ENCODE measurements at places on chromosomes 16 and 17.

GRCh38 chr16:84483882-84484565 is 20.4 kb downstream of the MEAK7 start:
- DNase-seq = no peak

DNA sequence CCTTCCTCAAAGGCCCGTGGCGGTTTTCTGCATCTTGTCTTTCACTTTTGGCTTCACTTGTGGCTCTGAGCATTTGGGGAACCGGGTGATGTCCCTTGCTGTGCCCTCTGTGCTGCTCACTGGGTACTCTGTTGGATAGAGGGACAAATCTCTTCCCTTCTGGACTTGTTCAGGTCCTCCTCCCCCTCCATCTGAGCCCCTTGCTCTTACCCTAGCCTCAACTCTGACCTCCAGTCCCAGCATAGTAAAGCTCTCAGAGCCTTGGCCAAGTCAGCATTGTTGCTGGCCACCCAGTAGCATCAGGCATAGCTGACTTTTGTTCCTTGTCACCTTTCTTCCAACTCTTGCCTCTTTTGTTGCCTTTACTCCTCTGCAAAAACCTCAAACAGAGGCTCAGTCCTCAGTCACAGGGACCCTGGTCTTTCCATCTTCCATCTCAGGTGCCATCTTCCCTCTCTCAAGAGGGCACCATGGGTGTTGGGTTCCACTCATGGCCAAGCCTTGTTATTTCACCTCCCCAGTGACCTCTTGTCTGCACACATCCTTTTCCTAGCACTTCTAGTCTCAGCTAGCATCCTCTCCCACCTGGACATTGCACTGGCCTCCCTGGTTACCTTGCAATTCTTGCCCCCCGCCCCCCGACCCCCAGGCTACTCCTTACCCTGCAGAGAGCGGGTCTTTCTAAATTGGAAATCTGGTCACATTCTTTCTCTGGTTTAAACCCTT is 393 bp upstream of the PSMB10 start:
- DNase-seq = no peak

DNA sequence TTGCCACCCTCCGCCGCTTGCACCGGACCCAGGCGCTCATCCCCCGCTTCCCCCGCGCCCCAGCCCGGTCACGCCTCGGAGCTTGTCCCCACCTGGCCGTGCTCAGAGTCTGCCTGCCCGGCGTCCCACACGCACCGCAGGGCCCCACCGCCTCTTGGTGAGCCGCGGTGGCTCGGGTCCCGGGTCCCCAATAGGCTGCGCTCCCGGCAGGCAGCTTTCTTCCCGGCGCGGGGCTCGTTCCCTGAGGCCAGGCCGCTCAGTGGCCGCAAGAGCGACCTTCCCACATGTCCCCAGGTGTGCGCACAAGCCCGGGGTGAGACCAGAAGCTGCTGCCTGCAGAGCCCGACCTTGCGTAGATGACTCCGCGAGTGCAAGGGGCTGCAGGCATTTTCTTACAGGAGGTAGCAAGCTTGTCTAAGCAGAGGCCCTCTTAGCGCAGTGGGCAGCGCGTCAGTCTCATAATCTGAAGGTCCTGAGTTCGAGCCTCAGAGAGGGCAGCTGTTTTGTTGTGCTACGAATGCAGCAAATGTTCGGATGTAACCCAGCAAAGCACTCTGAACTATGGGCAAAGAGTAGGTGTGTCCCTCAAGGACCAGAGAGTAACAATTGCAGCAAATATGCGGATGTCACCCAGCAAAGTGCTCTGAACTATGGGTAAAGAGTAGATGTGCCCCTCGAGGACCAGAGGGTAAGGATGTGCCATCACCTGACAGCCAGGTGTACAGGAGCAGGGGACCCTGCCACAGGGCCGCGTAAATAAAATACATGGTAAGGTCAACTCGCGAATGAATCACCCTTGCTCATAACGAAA is 15.6 kb downstream of the TLE7 start:
- no peak for DNase-seq

DNA sequence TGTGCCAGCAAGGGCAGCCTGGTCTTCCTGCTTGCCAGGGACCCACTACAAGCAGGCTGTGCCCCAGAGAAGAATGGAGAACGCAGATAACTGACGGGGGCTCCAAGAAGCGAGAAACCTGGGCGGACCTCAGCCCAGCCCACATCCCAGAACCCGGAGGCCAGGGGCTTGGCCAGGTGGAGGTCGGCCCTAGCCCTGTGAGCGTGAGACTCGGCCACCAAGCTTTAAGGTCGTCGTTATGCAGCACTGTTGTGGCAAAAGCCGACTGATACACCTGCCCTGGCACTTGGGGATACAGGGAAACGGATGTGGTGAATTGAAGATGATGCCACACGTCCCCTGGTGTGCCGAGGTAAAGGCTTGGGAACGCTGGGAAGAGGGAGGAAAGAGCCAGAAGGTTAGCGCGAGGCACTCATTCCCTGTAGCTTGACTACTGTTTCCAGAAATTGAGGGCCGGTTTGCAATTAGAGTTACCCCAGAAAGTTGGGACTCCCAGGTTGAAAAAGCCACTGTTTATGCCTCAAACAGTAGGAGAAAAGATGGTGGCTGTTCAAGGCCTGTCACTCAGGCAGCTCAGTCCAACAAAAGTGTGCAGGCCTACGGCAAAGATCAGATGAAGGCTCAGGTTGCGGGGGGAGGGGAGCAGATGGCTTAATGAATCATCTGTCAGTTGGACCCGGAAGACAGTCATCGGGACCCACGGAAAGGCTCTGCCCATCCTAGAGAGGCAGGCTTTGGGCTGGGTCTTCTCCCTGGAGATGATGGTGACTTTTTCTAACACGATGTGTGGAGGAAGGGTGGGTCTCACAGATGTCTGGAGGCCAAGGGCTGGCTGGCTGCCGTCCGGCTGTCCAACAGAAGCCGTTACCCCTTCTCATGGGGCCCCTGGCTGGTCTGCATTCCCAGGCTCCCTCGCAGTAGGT is 45.6 kb upstream of the BAHCC1 start:
- DNase-seq = no peak

GRCh38 chr16:67910158-67910557 is 17.1 kb downstream of the PSKH1 start:
- no peak for DNase-seq

- DNase-seq = no peak
Measured at GRCh38 chr17:40538936-40539705, 26.2 kb downstream of the CCR7 start.

GRCh38 chr16:17578981-17579874 is 108.5 kb upstream of the XYLT1 start:
- DNase-seq = peak; percentile 36

DNA sequence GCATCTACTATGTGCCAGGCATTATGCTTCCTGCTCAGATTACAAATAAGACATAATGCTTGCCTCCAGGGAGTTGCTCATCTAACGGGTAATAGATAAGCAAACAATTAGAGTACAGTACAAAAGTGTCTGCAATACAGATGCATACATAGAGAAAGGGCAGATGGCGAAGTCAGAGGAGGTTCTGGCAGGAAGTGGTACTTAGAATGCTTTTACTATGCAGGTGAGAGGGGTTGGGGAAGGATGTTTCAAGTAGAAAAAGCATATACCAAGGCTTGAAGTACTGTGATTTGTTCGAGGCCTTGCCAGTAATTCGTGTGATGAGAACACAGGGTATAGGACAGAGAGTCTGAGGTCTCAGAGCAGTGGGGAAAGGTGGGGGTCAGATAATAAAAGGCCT is 349.8 kb downstream of the UTP18 start:
- no peak for DNase-seq

DNA sequence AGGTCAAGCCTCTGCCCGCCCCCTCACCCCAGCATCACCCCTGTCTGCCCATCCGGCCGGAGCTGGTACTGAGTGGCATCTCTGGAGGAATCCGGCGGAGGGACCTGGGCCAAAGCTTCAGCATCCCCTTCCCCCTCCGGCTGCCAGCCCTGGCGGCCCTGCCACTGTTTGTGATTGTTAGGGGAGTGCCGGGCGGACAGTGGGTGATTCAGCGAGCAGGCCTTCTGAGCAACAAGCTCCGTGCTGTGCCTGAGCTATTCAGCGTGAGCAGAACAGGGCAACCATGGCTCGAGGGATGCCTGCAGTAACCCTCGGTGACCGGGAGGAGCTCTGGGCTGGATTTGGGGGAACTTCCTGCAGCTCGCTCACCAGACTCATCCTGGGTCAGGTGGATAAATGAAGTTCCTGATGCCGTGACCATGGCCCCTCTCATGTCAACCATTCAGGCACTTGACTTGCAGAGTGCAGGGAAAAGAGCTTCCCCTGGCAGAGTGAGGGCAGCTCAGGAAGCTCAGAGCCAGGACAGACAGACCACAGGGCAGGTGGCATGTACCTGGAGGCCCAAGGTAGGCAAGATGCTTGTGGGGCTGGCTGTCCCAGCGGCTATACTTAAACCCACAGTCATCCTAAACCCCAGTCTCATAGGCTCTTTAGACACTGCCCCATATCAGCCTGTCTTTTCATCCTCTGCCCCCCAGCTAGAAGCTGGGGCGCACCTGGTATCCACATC is 24.3 kb upstream of the MLKL start:
- DNase-seq = no peak

- no peak for DNase-seq
Measured at GRCh38 chr17:29143894-29144293, 36.3 kb downstream of the MYO18A start.

- no peak for DNase-seq
Measured at GRCh38 chr16:72224260-72224768, 52.4 kb upstream of the PMFBP1 start.

DNA sequence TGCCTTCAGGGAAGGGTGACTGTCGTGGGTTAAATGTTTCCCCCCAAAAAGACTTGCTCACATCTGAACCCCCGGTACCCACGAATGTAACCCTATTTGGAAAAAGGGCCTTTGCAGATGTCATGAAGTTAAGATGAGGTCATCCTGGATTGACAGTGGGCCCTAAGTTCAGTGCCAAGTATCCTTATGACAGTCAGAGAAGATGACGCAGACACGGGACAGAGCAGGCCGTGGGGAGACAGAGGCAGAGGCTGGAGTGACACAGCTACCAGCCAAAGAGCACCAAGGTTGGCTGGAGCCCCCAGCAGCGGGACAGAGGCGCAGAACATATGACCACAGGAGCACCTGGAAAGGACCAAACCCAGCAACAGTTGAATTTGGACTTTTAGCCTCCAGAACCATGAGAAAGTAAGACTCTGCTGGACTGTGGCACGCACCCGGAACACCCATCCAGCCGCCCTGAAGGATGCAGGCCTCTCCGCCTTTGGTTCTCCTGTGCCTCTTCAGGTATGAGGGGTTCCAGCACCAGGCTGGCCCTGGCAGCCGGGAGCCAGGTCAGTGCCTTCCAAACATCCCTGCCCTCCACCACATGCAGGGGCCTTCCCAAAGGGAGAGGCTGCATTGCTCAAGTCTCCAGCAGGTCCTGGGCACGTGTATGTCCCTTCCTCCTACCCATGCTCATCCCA is 104.0 kb downstream of the FOXL1 start:
- no peak for DNase-seq

DNA sequence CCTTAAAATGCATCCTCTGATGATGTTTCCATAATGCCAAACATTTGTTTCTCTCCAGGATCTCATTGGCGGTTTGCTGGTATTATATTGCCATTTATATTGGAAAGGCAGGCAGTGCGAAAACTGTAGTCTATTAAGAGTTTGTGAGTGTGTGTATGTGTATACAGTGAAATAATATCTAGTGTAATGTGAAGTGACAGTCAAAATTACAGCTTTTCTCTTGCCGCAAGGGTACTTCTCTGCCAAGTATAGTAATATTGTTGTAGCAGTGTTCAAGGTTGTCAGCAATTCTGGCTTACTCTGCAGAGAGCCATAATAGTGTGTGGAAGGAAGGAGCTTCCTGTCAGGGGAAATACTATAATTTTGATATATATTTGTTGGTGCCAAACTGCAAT is 178.6 kb downstream of the WWOX start:
- DNase-seq = no peak

GRCh38 chr17:31700973-31701372 is 158.1 kb downstream of the COPRS start:
- DNase-seq = no peak

DNA sequence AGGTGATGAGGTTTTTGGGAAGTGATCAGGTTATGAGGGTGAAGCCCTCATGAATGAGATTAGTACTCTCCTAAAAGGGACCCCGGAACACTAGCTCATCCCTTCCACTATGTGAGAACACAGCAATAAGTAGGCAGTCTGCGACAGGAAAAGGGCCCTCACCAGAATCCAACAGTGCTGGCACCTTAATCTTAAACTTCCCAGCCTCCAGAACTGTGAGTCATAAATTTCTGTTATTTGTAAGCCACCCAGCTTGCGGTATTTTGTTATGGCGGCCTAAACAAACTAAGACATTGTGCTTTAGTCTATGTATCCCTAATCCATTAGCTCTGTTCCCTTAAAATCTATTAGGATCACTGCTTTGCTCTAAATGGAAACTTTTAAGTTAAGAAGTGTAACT is 8.5 kb downstream of the SLFN12 start:
- no peak for DNase-seq

- DNase-seq = no peak
Measured at GRCh38 chr16:65739518-65739917, 617.7 kb upstream of the CDH11 start.

- DNase-seq = no peak
Measured at GRCh38 chr17:14805348-14805747, 459.8 kb downstream of the PMP22 start.

- DNase-seq = no peak
Measured at GRCh38 chr16:69839798-69840409, 77.8 kb downstream of the WWP2 start.

- no peak for DNase-seq
Measured at GRCh38 chr17:31608659-31609254, 217.3 kb downstream of the RAB11FIP4 start.

DNA sequence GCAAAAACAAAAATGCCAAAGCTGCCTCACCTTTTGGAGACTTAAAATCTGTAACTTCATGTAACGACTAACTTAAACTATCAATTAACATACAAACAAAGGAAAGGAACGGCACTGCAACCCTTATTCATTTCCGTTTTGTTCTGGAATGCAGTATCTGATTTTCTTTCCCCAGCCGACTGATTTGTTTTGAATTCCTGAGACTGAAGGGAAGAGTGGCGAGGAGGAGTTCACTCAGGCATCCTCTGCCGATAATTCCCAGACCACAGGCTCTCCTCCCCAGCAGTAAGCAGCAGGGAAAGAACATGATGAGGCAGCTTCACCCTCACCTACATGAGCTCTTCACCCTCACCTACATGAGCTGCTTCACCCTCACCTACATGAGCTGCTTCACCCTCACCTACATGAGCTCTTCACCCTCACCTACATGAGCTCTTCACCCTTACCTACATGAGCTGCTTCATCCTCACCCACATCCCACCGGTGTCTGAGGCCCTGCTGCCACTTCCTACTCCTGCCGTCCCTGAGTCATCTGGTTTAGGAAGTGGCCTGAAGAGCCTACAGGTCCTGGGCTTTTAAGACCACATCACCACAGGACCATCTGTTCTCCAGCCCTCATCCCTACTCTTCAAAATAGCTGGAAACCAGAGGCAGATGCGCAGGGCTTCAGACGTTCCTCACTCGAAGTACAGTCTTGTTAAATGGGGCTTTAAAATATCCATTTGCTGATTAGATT is 168.0 kb upstream of the RPH3AL start:
- no peak for DNase-seq

Data from HS-5 (cell line).